ENCODE measurements at places on chromosomes 7 and 10.

DNA sequence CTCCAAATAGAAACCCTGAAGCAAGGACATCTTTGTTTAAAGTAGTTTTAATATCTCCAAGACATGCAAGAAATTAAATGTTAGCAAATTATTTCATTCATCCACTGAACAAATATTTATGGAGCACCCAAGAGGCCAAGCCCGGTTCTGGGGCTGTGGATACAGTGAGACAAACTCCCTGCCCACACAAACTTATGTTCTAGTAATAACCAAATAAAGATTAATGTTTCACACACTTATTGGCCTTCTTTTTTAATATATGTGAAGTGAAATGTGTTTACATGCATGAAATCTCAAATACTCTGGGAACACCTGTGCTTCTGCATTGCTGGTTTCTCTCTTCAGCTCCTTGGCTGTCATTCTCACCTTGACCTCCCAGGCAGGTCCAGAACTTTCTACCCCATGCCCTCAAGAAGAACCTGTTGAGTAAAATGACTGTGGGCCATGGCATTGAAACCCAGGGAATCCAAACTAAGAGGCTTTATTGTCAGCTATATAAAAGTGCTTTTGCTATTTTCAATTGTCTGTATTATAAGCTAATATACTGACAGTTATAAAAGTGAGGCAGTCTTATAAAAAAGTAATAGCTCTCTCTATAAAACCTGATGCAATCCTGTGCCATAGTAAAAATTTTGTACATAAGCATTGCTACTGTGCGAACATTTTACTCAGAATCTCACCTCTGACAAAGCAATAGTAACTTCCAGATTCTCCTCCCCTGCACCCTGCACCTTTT is 43.7 kb downstream of the SVIL start:
- DNase-seq, result no peak

DNA sequence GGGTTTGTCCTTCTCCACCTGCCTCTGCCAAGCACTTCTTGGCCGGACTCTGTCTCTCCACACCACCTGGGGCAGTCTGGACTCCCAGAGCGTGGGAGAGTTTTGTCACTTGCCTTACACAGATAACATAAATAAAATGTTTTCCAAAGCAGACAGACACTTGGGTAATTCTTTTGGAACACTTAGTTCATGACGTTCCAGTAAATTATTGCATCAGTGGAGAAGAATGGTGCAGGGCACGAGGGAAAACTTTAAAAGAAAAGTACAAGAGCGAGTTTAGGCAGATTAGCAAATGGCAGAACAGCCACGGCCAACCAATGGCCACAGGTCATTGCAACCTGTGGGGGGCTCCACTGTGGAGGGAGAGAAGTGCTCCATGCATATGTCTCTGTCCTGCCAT is 170.6 kb upstream of the GRB10 start:
- DNase-seq, result no peak

- no peak for DNase-seq
Measured at GRCh38 chr10:130218181-130218641, 82.0 kb downstream of the GLRX3 start.

DNA sequence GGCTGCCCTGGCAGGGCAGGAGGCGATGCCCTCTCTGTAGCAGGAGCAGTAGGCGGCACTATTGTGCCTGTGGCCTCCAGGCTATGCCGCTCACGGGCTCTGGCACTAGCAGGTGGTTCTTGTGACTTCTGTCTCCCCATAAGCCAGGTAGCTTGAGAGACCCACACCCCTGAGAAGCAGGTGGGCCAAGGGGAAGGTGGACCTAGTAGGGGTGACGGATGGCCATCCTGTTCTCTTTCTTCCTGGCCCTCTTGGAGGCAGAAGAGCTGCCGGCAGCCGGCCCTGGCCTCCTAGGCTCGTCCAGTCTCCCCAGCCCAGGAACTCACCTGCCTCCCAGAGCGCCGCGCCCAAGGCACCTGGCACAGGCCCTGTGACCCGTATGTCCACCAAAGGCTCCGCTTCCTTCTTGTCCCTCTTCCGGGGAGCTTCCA is 15.4 kb downstream of the MMRN2 start:
- no peak for DNase-seq
